Hematopoietic multipotent progenitor cell (in vitro differentiated cells): ENCODE measurements at places on chromosomes 4 and X.
A peak's percentile ranks its signal among the peaks of the same experiment; 100 is the strongest.

- DNase-seq = no peak
Observed at GRCh38 chrX:110219920-110220319, 98.0 kb downstream of the AMMECR1 start.

- no peak for DNase-seq
Observed at GRCh38 chr4:126986828-126987227, 645.9 kb upstream of the INTU start.

- no peak for DNase-seq
Observed at GRCh38 chr4:70956549-70957210, 36.8 kb upstream of the DCK start.

GRCh38 chr4:169773889-169774288, 16.1 kb upstream of the HPF1 start:
- no peak for DNase-seq

DNA sequence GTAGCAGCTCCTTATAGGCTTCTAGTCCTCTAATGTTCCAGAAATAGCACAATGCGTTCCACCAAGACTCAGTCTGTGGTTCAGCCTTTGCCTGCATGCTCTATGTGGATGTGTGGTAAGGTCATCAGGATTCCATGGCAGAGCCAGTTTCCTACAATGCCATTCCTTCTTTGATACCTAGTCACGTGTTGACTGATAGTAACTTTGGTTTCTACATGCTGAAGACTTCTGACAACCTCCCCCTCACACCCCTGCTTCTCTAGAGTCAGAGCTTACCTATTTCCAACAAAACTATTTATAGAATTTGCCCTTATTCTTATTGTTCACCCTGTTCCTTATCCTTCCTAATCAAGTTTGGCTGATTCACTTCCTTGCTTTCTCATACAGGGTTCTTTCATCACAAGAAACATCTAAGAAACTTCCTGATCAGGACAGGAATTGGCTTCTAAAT, 81.1 kb downstream of the CT47B1 start:
- no peak for DNase-seq

DNA sequence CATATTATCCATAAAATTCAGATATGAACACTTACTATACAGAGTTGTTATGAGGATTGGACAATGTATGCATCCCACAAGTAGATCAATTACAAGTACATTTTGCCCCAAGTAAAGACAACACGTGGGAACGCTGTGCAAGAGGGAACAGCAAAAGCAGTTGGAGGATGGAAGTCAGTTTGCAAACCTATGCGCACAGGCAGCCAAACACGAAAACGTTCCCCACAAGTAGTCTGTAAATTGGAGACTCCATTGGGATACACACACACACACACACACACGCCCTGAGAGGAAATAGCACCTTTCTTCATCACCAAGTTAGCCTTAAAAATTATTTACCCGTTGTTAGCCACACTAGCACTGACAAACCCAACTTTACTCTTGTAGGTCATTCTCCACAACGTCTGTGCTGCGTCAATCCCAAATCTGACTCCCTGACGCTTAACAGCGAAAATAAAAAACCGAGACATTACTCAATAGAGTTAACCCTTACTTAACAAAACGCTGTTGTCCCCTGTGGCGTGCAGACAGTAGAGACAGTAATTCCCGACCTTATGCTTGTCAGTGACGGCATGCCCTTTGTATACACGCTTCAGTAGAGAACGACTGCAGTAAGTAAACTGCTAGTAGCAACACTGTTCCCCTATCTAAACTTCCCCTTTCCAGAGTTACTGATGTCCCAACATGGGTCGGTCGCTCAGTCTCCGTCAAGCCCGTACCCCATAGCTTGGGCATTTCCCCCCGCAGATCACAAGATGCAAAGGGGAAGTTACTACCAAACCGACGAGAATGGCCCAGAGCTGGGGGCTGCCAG, 730 bp downstream of the MANBA start:
- DNase-seq = peak; percentile 5

- DNase-seq = no peak
Observed at GRCh38 chr4:152028131-152028530, 267.3 kb upstream of the GATB start.

DNA sequence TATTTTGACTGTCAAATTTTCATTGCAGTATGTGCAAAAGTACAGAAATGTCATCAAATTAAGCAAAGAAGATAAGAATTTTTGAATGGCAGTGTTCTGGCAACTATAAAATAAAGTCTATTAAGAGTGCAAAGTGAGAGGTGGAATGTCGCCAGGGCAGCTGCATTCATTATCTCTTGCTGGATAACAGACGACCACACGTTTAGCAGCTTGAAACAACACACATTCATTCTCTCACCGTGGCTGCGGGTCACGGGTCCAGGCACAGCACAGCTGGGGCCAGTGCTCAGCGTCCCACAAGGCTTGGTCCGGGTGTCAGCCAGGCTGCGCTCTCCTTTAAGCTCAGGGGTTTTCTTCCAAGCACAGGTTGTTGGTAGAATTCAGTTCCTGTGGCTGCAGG, 113.9 kb downstream of the GPR143 start:
- DNase-seq = no peak

DNA sequence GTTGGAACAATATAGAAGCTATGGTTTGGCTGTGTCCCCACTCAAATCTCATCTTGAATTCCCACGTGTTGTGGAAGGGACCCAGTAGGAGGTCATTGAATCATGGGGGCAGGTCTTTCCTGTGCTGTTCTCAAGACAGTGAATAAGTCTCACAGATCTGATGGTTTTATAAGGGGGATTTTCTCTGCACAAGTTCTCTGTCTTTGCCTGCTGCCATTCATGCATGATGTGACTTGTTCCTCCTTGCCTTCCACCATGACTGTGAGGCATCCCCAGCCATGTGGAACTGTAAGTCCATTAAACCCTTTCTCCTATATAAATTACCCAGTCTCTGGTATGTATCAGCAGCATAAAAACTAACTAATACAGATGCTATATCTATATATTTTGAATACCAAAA, 135.2 kb upstream of the EDNRA start:
- no peak for DNase-seq

DNA sequence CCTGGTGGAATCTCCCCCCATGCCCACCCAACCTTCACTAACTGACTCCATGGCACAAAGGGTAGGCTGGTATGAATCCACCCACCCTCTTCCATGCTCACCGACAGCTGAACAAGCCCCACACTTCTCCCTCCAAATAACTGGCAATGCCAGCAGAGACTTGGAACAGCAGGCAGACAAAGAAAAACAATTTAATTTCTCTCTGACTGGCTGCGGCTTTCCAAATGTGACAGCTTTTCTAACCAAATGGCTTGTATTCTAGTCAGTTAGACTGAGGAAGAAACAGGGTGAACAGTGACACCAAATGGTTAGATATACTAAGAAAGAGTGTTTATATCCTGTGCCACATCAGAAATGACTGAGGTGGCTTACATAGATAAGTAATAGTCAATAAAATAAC, 199.3 kb upstream of the ADAMTS3 start:
- DNase-seq = no peak

DNA sequence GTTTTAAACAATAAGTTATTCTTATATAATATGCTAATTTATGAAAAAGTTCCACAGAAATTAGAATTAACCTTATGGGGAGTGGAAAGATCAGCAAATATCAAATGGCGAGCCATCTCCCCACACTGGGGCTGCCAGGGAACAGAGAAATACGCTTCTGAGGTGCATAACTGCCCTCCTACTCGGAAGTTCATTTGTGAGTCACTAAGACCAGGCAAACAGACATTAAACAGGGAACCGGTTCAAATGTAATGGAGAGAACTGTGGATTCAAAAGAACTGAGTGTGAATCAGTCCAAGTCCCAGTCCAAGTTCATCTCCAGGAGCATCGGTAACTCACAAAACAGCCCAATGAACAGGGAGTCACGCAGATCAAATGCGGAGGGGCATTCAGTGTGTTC, 11.4 kb upstream of the S100G start:
- no peak for DNase-seq

GRCh38 chr4:70522626-70523025, 4.3 kb downstream of the AMTN start:
- DNase-seq = no peak

DNA sequence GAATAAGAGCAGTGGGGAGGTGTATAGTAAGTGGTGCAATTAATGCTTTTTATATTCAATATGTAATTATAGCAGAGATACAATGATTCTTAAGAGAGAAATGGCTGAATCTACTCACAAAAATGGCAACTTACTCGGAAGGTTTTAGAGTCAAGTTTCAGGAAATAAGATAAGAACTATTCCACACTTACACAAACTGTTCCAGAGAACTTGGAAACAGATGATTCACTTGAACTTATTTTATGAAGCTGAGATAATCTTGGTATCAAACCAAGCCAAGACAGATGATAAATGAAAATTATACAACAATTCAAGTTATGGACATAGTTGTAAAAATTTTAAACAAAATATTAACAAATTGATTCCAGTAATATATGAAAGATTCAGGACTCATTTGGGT, 311.3 kb upstream of the HS3ST1 start:
- no peak for DNase-seq

- DNase-seq = no peak
Observed at GRCh38 chrX:29841750-29842149, 373.6 kb upstream of the MAGEB2 start.

DNA sequence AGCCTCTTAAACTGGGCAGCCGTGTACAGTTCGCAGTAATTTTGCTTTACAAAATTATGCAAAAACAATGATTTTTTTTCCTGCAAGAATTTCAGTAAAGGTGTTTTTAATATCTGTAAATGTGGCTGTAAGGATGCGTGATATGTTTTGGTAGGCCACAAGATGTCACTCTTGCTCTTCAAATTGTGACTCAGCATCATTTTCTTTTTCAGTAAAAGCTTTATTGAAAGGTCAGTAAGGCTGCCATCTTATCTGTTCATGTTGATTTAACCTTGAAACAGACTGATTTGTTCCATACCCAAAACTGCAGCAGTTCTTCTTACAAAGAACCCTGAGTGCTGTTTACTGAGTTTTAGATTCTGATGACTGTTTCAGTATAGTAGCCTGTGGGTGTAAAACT, 39.9 kb downstream of the TXLNG start:
- DNase-seq = peak; percentile 24

- DNase-seq = no peak
Observed at GRCh38 chr4:106801386-106801785, 234.7 kb downstream of the DKK2 start.

- no peak for DNase-seq
Observed at GRCh38 chr4:11299016-11299415, 129.7 kb downstream of the HS3ST1 start.

DNA sequence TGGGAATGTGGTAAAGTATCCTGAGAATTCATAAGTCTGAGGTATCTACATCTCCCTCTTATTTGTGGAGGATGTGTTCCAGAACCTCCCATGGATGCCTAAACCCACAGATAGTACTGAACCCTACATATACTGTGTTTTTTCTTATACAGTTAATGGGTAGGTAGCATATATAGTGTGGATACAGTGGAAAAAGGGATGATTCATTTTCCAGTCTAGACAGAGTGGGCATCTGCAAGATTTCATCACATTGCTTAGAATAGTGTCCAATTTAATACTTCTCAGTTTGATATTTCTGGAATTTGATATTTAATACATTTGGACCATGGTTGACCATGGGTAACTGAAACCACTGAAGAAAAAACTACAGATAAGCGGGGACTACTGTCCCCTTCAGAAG, 155.0 kb upstream of the ANKRD50 start:
- no peak for DNase-seq

DNA sequence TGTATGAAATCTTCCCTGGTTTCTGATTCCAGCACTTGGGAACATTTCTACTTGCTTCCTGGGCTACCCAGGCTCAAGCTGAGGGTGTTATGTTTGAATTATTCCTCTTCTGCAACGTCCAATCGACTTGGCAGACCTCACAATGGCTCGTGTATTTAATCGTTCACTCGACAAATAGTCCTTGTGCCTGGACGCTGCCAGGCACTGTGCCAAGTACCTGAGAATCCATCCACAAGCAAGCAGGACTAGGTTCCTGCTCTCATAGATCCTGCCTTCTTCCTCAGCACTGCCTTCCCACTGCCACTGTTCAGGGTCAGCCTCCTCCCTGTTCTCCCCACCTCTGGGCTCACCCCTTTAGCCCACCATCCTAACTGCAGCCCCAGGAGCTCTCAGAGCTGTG, 113.3 kb downstream of the EFNB1 start:
- DNase-seq = no peak

DNA sequence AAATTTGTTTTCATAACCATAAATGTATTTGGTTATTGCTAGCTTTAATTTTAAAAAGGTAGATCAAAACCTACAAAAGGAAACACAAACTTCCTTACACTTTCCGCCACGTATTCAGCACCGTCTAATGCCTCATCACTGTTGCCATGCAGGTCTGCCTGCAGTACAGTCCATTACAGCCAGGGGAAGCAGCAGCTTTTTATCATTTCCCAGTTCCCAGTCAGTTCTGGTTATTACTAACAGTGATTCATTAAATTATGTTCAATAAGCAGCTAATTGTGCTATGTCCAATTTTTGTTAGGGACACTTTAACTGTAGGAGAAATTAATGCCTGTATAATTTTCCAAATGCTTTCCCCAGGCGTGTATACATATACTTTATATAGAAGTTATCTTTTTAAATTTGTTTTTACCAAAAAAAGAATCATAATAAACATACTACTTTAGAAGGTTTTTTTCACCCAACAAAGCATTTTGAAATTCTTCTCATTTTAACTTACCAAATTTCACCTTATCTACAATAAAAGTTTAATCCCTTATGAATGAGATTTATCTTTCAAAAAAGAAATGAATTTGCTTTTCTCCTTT, 93.3 kb downstream of the ANXA3 start:
- DNase-seq = peak; percentile 77

GRCh38 chr4:20356565-20356964, 104.9 kb downstream of the SLIT2 start:
- no peak for DNase-seq
